ENCODE measurements at places on chromosomes 12 and 14. TPM values are rescaled to one million over a fixed set of nuclear protein-coding genes. Genes with fewer than 3 reads are reported as not detected.
A peak's percentile ranks its signal among the peaks of the same experiment; 100 is the strongest.

The PXMP2 gene
- 21.5 TPM for total RNA-seq

DNA sequence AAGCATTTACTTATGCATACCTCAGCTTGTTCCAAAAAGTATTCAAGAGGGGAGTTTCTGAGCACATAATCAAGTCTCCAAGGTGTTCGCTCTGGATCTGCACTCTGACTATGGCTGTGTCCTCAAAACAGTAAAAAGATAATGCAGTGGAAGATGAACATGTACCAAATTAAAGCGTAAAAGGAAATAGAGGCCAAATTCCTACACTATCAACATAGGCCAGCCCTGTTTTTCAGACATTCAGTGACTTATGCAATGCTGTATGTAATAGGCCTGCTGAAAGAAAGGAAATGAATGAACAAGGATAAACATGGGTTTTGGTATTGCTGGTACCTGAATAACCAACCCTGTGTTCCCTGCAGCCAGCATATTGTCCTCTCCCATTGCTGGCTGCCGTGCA, 115.7 kb downstream of the SAMD4A start:
- no peak overlapping the region for H3K27ac ChIP-seq
- no peak for DNase-seq
- H3K4me3 ChIP-seq = no peak overlapping the region
- peaks cover 51% of the 10 kb centered on the region for H3K27me3 ChIP-seq
- peaks cover 8% of the 10 kb centered on the region for H3K4me1 ChIP-seq

The LRIG3 gene
- total RNA-seq = not detected

The TBX3 gene
- total RNA-seq = not detected

The KITLG gene
- not detected for total RNA-seq

The ZNF140 gene
- 15.1 TPM for total RNA-seq

- no peak overlapping the region for H3K27ac ChIP-seq
- no peaks in the 10 kb centered on the region for H3K36me3 ChIP-seq
- peak; percentile 43 for DNase-seq
- H3K4me1 ChIP-seq = peaks cover 33% of the 10 kb centered on the region
These were observed 12.3 kb upstream of the KRT74 start for GRCh38 chr12:52585946-52586345.

DNA sequence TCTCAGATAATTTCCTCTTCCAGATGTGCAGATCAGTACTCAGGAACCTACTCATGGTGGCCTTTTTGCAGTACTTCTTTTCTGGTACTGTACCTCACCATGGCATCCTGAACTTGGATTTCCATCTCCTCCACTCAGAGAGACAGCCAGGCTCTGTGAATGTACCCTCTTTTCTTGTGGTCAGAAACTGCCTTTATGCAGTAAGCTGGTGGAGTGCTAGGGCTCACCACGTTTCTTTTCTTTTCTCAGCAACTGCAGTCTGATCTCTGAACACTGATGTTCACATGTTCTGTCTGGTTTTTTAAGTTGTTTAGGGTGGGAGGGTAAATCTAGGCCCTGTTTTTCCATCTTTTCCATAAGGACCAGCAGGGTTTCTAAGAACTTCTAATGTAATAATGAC, 99.8 kb upstream of the NRXN3 start:
- no peak for DNase-seq
- H3K4me1 ChIP-seq = no peaks in the 10 kb centered on the region
- no peak overlapping the region for H3K4me3 ChIP-seq
- H3K36me3 ChIP-seq = no peaks in the 10 kb centered on the region
- peaks cover 9% of the 10 kb centered on the region for H3K27me3 ChIP-seq

- no peak overlapping the region for H3K4me3 ChIP-seq
- no peaks in the 10 kb centered on the region for H3K36me3 ChIP-seq
- no peaks in the 10 kb centered on the region for H3K4me1 ChIP-seq
- H3K27ac ChIP-seq = no peak overlapping the region
These were observed 38.2 kb upstream of the ZNF641 start for GRCh38 chr12:48388938-48389337.

DNA sequence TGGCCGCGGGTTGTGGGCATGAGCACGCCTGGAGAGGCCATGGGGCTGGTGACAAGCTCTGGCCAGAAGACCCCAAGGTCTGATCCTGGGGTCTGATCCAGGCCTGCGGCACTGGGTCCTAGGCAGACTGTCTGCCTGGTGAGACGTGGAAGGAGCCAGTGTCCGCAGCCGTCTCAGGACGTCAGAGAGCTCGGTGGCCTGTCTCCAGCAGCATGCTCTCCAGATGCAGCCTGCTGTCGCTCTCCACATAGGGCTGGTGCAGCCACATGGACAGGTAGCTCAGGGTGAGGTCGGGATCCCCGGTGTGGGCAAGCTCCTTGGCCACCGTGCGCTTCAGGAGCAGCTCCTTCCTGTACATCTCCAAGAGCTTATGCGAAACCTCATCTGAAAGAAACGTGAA, 14.3 kb downstream of the CINP start:
- DNase-seq = no peak
- no peaks in the 10 kb centered on the region for H3K27me3 ChIP-seq
- no peaks in the 10 kb centered on the region for H3K4me1 ChIP-seq
- H3K4me3 ChIP-seq = no peak overlapping the region

DNA sequence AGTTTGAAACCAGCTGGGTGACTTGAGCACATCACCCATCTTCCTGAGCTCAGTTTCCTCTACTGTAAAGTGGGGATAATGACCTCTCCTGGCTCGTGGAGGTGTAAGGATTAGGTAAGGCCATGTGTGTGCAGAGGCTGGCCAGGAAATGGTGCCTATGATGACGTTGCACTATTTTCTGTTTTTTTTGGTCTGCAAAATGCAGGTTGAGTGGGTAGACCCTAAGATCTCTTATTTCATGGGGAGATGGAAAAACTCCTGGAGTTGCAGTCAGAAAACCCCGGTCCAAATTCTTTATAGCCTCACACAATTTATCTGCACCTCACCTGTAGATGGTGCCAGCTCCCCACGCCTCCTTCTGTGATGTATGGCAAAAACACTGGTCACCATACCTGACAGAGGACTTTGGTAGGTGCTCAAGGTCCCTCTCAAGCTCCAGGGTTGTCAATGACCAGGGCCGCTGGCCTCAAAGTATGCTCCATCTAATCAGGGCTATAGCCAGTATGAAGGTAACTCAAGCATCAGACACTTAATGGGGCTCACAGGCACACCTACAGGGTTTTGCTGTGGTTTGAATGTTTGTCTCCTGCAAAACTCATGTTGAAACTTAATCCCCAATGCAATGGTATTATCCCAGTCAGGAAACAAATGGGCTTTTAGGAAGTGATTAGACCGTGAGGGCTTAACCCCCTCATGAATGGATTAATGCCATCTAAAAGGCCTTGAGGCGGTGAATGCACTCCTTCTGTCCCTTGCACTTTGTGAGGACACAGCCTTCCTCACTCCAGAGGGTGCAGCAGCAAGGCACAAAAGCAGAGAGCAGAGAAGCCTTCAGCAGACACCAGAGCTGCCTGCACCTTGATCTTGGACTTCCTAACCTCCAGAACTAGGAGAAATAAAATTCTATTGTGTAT, 17.6 kb downstream of the C14orf132 start:
- no peak overlapping the region for H3K27ac ChIP-seq
- H3K4me1 ChIP-seq = no peaks in the 10 kb centered on the region
- no peak overlapping the region for H3K4me3 ChIP-seq
- no peak for DNase-seq

The PRR4 gene
- 3.6 TPM for total RNA-seq

- H3K27me3 ChIP-seq = no peaks in the 10 kb centered on the region
- peak overlapping the region; percentile 91 for H3K4me3 ChIP-seq
- H3K4me1 ChIP-seq = peaks cover 28% of the 10 kb centered on the region
- H3K27ac ChIP-seq = peak overlapping the region; percentile 82
- H3K36me3 ChIP-seq = peaks cover 4% of the 10 kb centered on the region
These were observed 520 bp upstream of the MON2 start for GRCh38 chr12:62466018-62466593.

The DBX2 gene
- not detected for total RNA-seq

- no peak overlapping the region for H3K27ac ChIP-seq
- no peaks in the 10 kb centered on the region for H3K27me3 ChIP-seq
- no peak for DNase-seq
- no peak overlapping the region for H3K4me3 ChIP-seq
- no peaks in the 10 kb centered on the region for H3K4me1 ChIP-seq
These were observed 64.2 kb upstream of the RIC8B start for GRCh38 chr12:106710143-106710893.

- no peaks in the 10 kb centered on the region for H3K4me1 ChIP-seq
- H3K27me3 ChIP-seq = no peaks in the 10 kb centered on the region
- H3K36me3 ChIP-seq = no peaks in the 10 kb centered on the region
- no peak for DNase-seq
- no peak overlapping the region for H3K27ac ChIP-seq
These were observed 895.8 kb downstream of the RPS29 start for GRCh38 chr14:48690349-48690748.

- DNase-seq = no peak
- H3K4me3 ChIP-seq = peak overlapping the region; percentile 86
- no peaks in the 10 kb centered on the region for H3K27me3 ChIP-seq
- H3K36me3 ChIP-seq = peaks cover 35% of the 10 kb centered on the region
- peaks cover 68% of the 10 kb centered on the region for H3K4me1 ChIP-seq
These were observed 1.6 kb upstream of the CDKN1B start for GRCh38 chr12:12715459-12716150.

DNA sequence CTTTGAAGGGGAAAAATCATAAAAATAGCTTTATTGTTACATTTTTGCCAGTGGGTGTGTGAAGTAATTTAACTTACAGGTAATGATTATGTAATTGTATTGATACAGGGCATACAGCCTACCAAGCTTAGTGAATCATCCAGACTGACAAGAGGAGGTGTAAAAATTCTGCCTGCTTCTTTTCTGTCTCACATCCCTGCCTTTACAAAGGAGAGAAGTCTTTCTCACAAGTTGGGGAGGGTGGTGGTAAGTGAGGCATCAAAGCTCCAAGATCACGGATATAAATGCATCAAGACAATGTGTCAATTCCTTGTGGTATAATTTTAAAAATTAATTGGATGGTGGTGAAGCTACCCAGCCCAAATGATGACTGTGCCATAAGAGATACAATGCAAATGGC, 39.0 kb upstream of the G2E3 start:
- DNase-seq = no peak
- no peaks in the 10 kb centered on the region for H3K36me3 ChIP-seq
- H3K27ac ChIP-seq = no peak overlapping the region

- no peak for DNase-seq
- peaks cover 29% of the 10 kb centered on the region for H3K4me1 ChIP-seq
- H3K4me3 ChIP-seq = peak overlapping the region; percentile 96
- no peak overlapping the region for H3K27ac ChIP-seq
- H3K27me3 ChIP-seq = no peaks in the 10 kb centered on the region
- peaks cover 24% of the 10 kb centered on the region for H3K36me3 ChIP-seq
These were observed 1.8 kb downstream of the BAG5 start for GRCh38 chr14:103560691-103561090.

- DNase-seq = no peak
- no peaks in the 10 kb centered on the region for H3K4me1 ChIP-seq
- no peak overlapping the region for H3K27ac ChIP-seq
- H3K27me3 ChIP-seq = no peaks in the 10 kb centered on the region
- no peak overlapping the region for H3K4me3 ChIP-seq
These were observed 907.5 kb upstream of the MDGA2 start for GRCh38 chr14:48582938-48583337.

The KERA gene
- total RNA-seq = not detected

The AQP5 gene
- total RNA-seq = not detected

DNA sequence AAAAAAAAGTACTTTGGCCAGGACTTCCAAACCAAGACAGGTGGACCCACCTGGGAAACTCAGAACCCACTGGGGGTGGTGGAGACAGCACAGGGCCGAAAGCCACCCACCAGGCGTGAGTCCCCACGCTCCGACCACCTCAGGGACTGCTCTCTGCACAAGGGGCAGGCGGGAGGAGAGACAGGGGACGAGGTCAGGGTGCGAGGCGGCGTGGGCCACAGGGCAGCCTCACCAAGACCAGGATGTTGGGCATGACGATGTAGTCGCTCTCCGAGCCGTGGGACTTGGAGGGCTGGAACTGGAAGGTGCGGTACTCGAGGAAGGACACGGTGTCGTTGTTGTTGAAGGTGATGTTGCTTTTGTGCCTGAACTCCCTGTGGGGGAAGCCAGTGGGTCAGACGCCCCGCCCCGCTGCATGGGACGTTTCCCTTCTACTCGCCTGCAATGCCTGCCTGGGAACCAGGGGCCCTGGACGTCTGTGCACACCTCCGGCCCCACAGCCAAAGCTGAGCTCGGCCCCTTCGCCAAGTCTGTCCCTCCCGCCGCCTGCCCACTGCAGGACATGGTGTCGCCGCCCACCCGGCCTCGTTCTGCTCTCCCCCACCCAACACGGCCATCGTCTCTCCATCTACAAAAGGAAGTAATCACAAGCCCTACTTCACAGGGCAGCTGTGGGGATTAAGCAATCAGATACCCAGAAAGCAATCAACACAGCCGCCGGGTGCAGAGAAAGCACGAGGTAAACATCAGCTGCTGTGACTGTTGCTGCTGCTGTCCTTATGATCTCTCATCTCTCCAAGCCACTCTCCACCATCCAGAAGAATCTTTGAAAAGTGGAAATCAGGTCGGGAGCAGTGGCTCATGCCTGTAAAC, 48.7 kb downstream of the SCARB1 start:
- DNase-seq = no peak
- no peaks in the 10 kb centered on the region for H3K36me3 ChIP-seq
- H3K4me3 ChIP-seq = no peak overlapping the region
- H3K27me3 ChIP-seq = no peaks in the 10 kb centered on the region

The SCN8A gene
- total RNA-seq = 0.26 TPM

GRCh38 chr14:33925946-33926345, 24.9 kb downstream of the EGLN3 start:
- no peak overlapping the region for H3K27ac ChIP-seq
- H3K4me1 ChIP-seq = peaks cover 8% of the 10 kb centered on the region
- peaks cover 58% of the 10 kb centered on the region for H3K36me3 ChIP-seq
- no peaks in the 10 kb centered on the region for H3K27me3 ChIP-seq
- DNase-seq = no peak

The TSPAN19 gene
- total RNA-seq = not detected

DNA sequence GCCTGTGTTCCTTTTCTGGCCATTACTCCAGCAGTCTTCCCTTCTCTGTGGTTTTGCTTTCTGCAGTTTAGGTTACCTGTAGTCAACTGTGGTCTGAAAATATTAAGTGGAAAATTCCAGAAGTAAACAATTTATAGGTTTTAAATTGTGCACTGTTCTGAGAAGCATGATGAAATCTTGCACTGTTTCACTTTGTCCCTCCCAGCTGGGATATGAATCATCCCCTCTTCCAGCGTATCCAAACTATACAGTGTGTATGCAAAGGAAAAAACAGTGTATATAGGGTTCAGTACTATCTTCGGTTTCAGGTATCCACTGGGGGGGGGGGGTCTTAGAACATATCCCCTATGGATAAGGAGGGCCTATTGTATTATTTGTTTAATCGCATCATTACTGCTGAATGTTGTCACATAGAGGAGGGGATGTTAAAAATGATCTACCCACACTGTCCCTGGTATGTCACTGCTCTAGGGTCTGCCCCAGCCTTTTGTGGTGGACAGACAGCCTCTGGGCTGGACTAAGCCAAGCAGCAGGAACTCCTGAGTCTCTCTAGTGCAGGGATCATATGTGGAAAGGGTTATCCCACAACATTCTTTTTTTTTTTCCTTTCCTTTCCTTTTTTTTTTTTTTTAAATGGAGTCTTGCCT, 109.1 kb upstream of the MAX start:
- H3K4me3 ChIP-seq = peak overlapping the region; percentile 79
- no peak for DNase-seq
- peaks cover 66% of the 10 kb centered on the region for H3K4me1 ChIP-seq

The ADGRD1 gene
- 0.59 TPM for total RNA-seq
